ENCODE measurements at places on chromosomes 1 and 21.

GRCh38 chr1:40064797-40065499 lies 24.4 kb downstream of the CAP1 start:
- no peak for DNase-seq

DNA sequence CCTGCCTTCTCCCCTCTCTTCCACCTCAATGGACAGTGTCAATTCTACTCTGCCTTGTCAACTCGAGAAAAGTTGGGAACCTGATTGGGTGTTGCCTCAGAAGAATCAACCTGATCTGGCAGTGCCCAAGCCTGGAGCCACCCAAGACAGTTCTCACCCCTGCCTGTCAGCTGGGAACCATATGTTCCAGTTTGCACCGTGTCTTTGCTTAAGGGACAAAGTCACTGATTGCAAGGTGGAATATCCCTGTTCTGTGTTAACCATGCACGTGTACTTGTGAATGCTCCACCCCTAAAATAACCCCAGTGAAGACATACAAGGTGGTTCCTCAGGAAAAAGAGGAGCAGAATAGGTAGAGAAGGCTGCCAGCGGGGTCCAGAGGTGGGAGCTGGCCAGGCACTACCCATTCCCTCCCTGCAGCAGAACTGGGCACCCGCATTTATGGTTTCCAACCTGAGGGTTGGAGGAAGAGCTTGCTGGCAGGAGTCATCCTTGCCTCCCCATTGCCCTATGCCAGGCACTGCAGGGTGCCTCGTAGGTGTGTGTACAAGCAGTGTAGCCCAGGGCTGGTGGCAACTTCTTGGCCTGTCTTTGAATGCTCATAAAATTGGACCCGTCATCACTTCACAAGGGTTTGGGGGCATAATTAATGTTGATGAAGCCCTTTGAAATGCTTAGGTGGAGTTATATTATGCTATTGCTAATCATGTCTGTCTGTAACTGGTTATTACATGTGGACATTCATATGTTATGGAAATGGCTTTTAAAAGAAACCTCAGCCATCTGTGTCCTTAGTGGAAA lies 11.3 kb downstream of the NIPAL3 start:
- no peak for DNase-seq

DNA sequence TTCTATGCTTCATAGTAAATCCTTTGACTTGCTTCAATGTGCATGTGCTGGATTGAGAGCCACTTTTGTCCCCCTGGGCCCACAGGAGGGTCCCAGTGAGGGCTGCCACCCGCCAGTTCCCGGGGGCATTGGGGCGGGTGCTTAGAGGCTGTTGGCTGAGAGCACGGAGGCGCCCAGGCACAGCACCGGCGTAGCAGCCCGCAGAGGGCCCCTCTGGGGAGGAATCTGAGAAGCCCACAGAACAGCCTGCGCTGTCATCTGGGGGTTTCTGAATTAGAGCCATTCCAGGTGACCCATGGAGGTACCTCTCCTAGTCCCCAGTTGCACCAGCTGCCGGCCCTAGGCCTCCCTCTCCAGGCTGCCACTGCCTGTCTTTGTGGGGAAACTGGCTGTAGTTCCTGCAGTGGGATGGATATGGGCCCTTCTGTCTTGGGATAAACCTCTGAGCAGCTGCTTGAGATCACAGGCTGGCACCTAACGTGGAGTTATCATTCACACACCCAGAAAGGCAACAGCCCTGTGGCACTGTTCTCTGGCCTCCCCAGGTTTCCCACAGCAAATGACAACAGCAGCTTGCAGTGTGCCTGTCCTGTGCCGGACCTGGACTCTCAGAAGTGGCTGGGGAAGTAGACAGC lies 39.5 kb downstream of the TMEM51 start:
- DNase-seq: no peak

GRCh38 chr1:68205794-68206358 lies 26.4 kb downstream of the WLS start:
- no peak for DNase-seq

- DNase-seq: no peak
These were observed 59.0 kb upstream of the LBR start for GRCh38 chr1:225486856-225487255.

DNA sequence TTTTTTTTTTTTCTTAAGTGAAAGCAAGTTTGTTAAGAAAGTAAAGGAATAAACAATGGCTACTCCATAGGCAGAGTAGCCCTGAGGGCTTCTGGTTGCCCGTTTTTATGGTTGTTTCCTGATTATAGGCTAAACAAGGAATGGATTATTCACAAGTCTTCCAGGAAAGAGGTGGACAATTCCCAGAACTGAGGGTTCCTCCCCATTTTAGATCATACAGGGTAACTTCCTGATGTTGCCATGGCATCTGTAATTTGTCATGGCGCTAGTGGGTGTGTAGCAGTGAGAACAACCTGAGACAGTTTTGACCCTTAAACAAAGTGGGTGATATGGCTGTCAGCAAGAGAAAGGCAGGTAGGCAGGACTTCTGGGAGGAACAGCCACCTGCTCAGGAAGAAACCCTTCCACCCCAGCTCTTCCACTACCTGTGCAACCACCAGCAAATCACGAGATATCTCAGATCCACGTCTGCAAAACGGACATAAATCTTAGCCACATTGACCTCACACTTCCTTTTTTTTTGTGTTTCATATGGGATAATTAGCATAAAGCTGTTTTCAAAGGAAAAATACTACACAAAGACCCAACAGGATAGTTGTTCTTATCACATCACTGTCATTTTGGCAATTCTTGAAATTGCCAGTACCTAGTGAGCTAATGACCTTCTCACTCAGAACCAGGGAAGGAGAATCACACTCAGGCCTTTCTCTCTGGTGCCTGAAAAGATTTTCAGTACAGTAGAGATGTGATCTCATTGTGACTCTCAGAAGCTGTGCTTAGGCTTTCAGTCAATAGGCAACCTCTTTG lies 34.8 kb upstream of the DUSP10 start:
- DNase-seq: no peak

DNA sequence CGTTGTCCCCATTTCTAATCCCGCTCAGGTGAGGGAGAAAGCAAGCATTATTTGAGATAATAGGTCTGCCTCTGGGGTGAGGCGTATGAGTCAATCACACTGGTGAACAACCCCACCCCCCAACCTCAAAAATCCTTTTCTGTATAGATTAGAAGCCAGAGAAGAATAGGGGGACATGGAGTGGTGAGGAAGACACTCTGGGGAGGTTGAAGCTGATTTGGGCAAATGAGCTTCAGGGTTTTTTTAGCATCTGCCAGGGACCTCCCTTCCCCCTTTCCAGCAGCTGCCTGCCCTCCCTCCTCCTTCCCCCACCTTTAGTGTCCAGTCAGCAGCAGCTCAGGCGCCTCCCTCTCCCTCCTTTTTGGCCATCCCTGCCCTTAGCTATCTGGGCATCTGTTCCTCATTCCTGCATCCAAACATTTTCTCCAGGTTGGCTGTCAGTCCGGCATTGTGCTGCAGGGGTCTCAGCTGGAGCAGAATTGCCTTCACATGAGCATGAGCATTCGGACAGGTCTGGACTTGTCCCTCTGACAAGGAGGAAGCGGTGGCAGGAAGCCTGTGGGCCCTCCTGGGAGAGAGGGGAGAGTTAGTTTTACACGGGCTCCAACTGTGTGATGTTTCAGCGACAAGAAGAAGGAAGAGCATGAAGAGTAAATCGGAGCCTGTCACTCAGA lies 30.8 kb upstream of the PTGFRN start:
- DNase-seq: no peak

DNA sequence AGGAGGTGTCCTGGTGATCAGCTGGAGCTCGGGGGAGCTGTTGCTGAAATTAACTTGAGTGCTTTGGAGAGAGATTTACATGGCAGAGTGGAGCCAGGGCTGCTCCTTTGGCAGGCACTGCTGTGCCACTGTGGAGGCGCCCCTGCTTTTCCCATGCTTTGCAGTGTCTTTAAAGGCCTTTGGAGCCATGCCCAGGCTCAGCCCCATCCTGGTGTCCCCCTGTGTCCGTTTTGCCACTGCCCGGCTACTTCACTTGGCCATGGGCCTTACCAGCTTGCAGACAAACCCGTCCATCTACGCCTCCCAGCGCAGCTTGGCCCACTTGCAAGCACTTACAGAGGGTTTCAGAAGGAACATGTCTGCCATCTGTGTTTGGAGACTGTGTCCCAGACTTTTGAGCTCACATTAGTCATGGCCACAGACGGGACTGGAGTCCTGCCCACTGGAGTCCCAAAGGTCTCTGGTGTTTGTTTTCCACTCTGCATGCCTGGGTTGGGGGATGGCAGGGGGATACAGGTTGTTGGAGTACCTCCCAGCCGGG lies 18.2 kb upstream of the LAMTOR5 start:
- no peak for DNase-seq

GRCh38 chr1:22399421-22400091 lies 52.1 kb upstream of the ZBTB40 start:
- DNase-seq: no peak

DNA sequence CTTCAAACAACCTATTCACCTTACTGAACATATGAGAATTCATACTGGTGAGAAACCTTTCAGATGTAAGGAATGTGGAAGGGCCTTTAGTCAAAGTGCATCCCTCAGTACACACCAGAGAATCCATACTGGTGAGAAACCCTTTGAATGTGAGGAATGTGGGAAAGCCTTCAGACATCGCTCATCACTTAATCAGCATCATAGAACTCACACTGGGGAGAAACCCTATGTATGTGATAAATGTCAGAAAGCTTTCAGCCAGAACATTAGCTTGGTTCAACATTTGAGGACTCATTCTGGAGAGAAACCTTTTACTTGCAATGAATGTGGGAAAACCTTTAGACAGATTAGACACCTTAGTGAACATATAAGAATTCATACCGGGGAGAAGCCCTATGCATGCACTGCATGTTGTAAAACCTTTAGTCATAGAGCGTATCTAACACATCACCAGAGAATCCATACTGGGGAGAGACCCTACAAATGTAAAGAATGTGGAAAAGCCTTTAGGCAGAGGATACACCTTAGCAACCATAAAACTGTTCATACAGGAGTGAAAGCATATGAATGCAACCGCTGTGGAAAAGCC lies 13.2 kb upstream of the EXO5 start:
- no peak for DNase-seq

DNA sequence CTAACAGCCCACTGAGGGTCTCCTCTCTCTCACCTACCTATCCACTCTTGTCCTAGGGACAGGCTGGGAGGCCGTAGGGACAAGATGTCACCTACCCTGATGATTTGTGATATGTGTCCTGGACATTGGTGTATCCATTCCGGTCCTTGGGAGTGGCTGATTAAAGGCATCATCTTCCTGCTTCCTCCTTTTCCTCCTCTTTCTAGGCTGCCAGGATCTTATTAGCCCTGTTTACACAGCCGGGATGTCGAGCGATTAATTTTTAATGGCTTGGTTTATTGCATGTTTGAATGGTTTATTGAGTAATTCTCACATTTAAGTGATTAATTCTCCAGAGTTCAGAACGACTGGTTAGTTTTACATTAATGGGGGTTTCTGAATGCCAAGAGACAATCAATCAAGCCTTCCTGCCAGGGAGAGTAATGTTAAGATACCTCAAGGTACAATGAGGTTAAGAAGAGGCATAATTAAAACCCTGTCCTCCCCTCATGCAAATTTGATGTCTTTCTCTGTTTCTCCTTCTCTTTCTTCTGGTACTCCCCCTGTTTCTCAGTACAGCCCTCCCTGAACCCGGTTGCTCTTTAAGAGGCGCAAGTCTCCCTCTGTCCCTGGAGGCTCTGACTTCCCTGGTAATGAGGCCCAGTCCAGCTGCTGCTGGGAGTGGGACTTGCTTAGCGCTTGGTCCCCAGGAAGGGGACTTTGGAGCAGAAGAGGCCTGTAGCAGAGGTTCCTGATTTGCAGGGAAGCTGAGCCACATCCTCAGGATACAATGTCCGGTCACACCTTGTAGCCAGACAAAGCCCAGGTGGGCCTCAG lies 50.9 kb downstream of the ACTL8 start:
- DNase-seq: no peak

DNA sequence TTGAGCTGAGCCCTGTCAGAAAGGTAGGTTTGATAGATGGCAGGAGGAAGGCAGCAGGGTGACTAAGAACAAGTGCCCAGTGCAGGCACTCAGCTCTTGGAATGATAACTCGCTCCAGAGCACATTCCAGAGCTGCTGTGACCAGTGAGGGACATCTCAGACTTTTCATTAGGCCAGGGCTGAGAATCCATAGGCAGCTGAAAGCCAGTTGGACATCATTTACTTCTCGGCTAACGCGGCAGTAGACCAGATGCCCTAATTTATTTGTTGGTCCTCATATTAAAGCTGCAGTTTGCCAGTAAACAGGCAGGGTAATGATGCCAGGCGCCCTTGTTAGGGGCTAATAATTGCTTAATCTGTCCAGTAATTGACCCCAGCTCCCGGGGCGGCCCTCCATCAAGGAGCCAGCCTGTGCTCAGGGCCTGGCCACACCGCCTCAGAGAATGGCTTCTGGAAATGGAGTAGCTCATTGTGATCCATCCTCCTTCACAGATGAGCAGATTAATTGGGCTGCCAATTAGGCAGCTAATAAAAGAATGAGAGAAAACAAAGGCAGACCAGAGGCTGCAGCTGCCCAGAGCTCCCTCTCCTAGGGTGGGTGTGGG lies 122.0 kb downstream of the BEND5 start:
- no peak for DNase-seq
